Left cardiac atrium (tissue), 4 donors: ENCODE measurements at places on chromosomes 5 and 9. TPM values are rescaled to one million over a fixed set of nuclear protein-coding genes. Genes with fewer than 3 reads are reported as not detected.

The PCDHGB1 gene
- 3.0 TPM for total RNA-seq

The GDA gene
- 0.50 TPM for total RNA-seq

The DDX4 gene
- not detected for total RNA-seq

The PCDHGA5 gene
- 4.3 TPM for total RNA-seq

DNA sequence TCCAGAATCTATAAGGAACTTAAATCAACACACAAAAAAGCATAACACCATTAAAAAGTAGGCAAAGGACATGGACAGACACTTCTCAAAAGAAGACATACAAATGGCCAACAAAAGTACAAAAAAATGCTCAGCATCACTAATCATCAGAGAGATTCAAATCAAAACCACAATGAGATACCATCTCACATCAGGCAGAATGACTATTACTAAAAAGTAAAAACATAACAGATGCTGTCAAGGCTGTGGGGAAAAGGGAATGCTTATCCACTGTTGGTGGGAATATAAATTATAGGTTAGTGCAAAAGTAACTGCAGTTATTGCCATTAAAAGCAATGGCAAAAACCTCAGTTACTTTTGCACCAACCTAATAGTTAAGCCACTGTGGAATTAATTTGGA, 32.2 kb upstream of the SPATA31D4 start:
- DNase-seq, result no peak

GRCh38 chr5:7117961-7118360, 278.0 kb upstream of the ADCY2 start:
- DNase-seq, result no peak

GRCh38 chr9:90870621-90871326, 69.2 kb downstream of the SYK start:
- no peak for DNase-seq
